ENCODE measurements at places on chromosomes 2 and 18.

- DNase-seq = no peak
Measured at GRCh38 chr2:179951680-179952079, 55.4 kb downstream of the CWC22 start.

GRCh38 chr2:11203480-11203879 is 48.2 kb downstream of the SLC66A3 start:
- DNase-seq = no peak

GRCh38 chr18:48072428-48073204 is 142.2 kb upstream of the SMAD2 start:
- DNase-seq = peak; percentile 1

DNA sequence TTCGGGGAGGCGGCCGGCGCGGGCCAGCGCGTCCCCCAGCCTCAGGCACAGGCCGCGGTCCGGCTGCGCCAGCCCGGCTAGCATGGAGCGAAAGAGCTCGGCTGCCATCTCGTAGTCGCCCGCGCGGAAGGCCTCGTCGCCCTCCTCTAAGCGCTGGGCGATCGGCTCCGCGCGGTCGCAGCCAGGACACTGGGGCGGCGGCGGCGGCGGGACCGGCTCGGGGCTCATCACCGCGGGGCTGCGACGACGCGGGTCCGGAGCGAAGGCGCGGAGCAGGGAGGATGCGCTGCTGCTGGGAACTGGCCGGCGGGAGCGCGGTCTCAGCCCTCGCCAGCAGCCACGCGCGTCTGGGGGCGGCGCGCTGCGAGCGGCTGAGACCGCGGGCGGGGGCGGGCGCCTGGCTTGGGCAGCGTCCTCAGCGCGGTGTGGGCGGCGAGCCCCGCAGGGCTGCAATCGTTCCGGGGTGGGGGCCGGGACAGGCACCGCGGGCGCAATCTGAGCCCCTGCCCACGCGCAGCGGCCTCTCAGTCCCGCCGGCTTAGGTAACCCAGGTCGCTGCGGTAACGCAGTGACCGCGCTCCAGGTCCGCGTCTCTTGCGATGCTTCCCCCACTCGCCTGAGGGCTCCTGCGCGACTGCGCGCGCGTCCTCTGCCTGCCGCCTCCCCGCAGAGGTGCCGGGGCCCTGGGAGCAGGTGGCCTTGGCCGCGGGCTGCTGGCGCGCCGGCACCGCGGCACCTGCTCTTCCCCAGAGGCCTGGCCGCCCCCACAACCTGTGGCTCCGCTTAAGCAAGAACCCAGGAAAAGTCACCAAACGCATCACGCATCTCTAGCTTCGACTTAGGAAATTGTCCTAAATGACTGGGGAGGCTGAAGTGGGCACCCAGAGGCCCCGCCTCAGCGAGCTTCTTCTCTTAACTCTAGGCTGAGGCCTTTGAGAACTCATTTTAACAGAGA is at the start of gene LONRF2:
Gene LONRF2 (minus strand): TSS at position 636 of the 955 bp plus-strand sequence. CDS start 408 bp downstream, at position 228.
- no peak for DNase-seq

DNA sequence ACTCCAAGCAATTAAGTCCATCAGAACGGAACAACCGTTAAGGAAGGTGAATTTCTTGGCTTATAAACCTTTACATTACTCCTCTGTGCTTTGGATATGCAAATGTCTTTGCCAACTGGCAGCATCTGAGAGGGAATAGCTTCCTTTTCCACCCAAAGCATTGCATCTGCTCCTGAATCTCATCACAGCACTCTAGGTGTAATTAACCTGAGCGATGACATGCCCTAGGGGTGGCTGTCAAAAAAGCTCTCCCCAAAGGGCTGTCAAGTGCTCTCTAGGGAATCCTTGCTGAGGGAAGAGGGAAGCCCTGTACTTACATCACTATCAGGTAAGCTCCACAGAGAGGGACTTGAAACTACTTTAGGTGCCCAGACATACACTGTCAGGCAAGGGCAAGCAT is 5.5 kb upstream of the SMARCAL1 start:
- DNase-seq = no peak

DNA sequence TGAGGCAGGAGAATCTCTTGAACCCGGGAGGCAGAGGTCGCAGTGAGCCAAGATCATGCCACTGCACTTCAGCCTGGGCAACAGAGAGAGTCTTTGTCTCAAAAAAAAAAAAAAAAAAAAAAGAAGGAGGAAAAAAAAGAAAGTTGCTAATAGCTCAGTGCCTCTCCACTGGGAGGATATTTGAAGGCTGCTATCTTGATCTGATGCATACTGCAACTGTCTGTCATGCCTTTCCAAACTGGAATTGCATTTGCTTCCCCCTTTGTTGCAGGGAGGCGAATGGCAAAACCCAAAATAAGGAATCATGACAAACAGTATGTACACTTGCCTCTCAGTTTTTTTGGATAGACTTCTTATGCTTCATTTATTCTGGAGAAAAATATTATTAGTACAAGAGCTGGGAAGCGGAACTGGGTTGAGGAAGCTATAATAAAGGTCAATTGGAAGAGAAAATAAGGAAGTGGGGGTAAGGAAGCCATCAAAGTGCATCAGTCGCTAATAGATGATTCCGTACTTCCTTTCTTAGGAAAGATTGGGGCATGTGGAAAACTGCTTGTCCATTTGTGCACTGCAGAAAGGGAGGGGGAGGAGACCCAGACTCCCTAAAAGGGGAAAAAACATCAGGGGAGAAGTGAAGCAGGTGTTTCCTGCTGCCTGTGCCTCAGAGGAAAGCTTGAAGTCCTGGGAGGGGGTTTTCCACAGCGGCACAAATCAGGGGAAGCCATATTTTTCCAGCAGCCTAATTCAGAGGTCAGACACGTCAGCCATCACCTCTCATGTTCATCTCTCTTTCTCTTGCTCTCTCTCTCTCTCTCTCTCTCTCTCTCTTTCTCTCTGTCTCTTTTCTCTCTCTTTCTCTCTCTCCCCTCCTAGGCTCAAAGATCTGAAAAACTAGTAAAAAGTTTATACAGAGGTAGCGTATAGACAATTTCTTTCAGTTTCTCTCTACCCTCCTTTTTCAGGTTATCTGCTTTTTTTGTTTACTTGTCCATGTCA is 301.4 kb upstream of the TNP1 start:
- no peak for DNase-seq

DNA sequence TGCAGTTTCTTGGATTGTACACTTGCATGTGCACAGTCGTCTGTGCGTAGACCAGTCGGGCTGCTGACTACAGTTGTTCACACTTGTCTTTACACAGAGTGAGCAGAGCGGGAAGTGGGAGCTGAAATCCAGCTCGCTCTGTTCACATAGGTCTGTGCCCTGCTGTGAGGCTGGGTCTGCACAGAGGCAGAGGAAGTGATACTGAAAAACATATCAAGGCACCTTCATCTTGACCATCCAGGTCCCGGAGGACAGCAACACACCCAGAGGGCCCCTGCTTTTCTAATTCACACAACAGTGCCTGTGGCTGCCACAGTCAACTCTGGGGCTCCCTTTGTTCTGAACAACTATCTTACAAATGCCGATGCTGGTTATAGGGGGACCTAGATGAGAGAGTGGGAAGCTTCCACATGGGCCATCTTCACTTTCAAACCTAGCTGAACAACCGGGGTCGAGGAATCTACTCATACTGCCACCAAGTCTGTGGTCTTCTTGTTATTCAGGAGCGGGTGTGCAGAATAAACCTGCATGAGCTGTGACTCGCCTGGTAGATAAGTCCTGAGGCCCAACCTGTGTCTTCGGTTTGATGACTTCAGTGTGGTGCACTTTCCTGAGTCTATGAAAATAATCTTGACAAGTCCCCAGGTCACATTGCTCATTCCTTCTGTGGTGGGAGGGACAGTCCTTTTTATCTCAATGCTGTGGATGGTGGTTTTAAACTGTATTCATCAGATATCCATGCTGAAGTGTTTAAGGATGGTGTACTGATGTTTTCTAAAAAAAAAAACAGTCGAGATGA is 3.5 kb upstream of the ADNP2 start:
- no peak for DNase-seq

DNA sequence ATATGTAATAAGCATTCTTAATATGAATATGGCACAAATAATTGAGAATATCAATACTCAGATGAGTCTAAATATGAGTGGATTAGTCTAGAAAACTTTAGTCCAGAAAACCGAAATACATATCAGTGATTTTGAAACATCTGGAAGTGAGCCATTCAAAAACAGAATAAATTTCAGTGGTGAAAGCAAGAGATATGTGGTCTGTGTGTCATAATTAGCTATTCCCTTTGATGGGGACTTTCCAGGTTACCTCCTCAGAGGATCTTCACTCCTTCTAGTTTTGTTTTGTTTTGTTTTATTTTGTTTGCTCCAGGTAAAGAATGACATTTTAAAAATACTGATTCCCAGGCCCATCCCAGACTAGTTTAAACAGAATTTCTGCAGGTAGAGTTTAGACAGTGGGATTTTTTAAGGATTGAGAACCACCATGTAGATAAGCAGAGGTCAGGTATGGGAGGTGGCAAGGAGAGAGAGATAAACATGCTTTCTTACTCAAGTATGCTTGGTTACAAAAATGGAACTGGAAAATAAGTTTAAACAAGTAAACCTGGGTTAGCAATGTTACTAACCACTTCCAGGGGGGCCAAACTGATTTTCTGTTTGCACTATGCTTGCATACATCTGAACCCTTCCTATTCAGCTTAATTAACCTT is 70.7 kb downstream of the NABP1 start:
- DNase-seq = no peak

DNA sequence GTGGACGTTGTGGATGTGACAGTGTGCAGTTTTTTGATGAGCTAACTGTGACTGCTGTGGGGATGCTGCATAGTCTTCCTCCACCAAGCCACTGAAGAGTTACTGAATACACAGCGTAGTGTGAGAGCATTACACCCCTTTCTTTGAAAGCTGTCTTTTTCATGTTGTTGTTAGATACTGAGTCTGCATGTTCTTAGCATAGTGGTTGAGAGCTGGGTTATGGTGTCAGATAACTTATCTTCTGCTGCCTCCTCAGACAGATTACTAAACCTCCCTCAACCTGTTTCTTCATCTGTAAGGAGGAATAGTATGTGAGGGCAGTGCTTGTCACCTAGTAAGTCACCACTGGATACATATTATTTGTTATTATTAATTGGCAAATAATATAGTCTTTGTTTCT is 63.2 kb downstream of the CEP192 start:
- DNase-seq = no peak

All from stimulated activated naive CD4-positive, alpha-beta T cell (primary cell).